ENCODE measurements at places on chromosomes 16 and 17. TPM values are rescaled to one million over a fixed set of nuclear protein-coding genes. Genes with fewer than 3 reads are reported as not detected.

Gene OTOP2
- not detected for total RNA-seq

GRCh38 chr17:78421534-78422266 lies 43.3 kb downstream of the PGS1 start:
- H3K36me3 ChIP-seq, result peaks cover 7% of the 10 kb centered on the region
- no peak overlapping the region for H3K27ac ChIP-seq
- H3K27me3 ChIP-seq, result no peaks in the 10 kb centered on the region

GRCh38 chr17:13765701-13766100 lies 164.0 kb upstream of the HS3ST3A1 start:
- no peaks in the 10 kb centered on the region for H3K4me1 ChIP-seq
- no peak overlapping the region for H3K4me3 ChIP-seq
- H3K27me3 ChIP-seq, result no peaks in the 10 kb centered on the region
- H3K27ac ChIP-seq, result no peak overlapping the region
- peak; percentile 39 for DNase-seq

GRCh38 chr16:66952430-66953110 lies 8.5 kb upstream of the CES3 start:
- no peaks in the 10 kb centered on the region for H3K36me3 ChIP-seq
- peaks cover 8% of the 10 kb centered on the region for H3K4me1 ChIP-seq
- H3K4me3 ChIP-seq, result no peak overlapping the region
- H3K27ac ChIP-seq, result no peak overlapping the region
- no peak for DNase-seq

- no peak overlapping the region for H3K27ac ChIP-seq
- no peaks in the 10 kb centered on the region for H3K4me1 ChIP-seq
- no peak for DNase-seq
- no peak overlapping the region for H3K4me3 ChIP-seq
- no peaks in the 10 kb centered on the region for H3K36me3 ChIP-seq
Measured at GRCh38 chr16:75477680-75478473, 13.4 kb upstream of the TMEM170A start.

DNA sequence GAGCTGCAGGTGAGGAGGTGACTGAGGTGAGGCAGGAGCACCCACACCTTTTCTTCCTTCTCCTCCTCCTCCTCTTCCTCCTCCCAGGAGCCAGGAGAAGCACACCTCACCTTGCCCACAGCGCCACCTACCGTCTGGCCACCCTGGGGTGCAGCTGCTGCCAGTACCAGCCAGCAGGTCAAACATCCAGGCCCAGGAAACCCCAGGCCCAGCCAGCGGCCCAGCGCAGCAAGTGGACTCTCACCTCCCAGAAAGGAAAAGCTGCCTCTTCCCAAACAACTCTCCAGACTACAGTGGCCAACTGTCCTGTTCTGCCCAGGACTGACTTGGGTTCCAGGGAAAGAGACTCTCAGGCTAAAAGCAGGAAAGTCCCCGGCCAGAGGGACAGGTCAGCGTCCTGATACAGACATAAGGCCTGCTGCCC lies 22.7 kb downstream of the PEMT start:
- H3K4me3 ChIP-seq, result no peak overlapping the region
- H3K36me3 ChIP-seq, result no peaks in the 10 kb centered on the region
- no peak overlapping the region for H3K27ac ChIP-seq

DNA sequence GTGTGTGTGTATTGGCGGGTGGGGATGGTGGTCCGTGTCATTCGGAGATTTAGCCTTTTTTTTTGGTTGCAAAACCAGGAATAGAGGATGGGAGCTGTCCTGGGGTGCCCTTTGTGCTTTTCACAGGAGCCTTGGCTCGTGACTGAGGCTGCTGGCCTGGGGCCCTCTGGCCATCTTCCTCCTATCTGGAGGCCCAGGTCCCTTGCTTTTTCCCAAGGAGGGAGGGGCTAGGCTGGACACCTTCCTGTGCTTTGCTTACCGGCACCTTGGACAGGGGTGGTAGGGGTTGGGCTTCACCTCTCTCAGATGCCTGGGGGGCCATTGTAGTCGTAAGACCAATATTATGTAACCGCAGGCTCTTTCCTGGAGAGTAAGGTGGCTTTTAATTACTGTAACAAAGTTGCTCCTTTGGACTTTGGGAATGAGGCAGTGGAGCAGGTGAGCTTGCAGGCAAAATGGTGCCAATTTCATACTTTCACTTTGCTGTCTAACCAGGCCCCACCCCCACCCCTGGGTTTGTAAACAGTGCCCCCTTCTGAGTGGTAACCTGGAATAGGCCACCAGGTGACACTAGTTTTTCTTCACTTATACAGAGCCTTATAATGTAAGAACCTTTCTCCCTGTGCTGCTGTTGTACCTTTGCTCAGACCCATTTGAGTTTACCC lies 1.2 kb downstream of the DYNLL2 start:
- H3K27me3 ChIP-seq, result no peaks in the 10 kb centered on the region
- no peak for DNase-seq
- H3K27ac ChIP-seq, result peak overlapping the region; percentile 68
- H3K4me3 ChIP-seq, result peak overlapping the region; percentile 89

GRCh38 chr16:31177136-31177535 lies 2.8 kb upstream of the FUS start:
- peaks cover 5% of the 10 kb centered on the region for H3K36me3 ChIP-seq
- peak; percentile 86 for DNase-seq
- H3K4me3 ChIP-seq, result no peak overlapping the region
- no peak overlapping the region for H3K27ac ChIP-seq

DNA sequence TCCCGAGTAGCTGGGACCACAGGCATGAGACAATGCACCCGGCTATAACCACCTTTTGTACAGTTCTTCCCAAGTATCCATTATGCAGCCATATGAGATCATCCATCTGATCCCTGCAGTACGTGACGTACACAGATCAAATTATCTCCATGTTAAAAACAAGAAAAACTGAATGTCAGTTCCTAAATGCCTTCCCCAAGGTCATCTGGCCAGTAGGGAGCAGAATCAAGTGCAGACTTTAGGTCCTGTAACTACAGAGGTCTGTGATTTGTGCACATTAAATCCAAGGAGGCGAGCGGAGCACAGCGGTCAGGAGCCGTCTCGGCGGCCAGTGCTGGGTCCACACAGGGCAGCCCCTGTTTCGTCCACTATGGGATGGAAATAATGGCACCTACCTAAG lies 23.7 kb downstream of the ZCCHC14 start:
- H3K27ac ChIP-seq, result no peak overlapping the region
- no peak for DNase-seq
- H3K4me3 ChIP-seq, result no peak overlapping the region
- H3K4me1 ChIP-seq, result peaks cover 21% of the 10 kb centered on the region
- H3K36me3 ChIP-seq, result no peaks in the 10 kb centered on the region

DNA sequence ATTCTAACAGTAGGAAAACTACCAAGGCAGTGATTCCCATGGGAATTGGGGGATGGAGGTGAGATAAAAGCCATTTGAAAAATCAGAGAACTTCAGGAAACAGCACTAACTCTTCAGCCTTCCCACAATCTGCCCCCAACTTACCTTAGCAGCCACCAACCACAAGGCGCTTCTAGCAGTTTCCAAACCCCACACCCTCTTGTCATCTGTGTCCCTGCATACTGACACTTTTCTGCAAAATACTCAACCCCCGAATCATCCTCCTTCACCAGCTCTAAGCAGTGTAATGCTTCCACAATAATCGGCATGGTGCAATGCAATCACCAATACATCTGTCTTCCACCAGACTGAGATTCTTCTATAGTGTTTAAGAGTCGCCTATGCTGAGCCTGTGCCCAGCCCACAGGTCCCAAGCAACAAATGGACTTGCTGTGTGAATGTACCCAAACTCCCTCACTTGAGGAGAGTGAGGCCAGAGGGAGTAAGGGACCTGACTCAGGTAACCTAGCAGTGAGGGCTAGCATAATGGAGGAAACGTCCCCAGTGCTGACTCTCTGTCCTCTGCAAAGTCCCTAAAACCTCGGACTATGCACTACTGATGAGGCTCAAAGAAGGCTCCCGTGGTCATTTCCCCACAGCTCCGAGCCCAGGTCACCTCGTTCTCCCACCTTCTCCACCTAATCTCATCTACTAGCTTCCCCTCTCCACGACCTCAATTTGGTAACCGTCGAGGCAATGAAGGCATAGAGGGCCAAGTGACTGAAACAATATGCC lies 943 bp downstream of the DYNC1LI2 start:
- H3K27ac ChIP-seq, result peak overlapping the region; percentile 96
- peak overlapping the region; percentile 100 for H3K4me3 ChIP-seq
- H3K4me1 ChIP-seq, result peaks cover 13% of the 10 kb centered on the region
- no peaks in the 10 kb centered on the region for H3K27me3 ChIP-seq
- peaks cover 21% of the 10 kb centered on the region for H3K36me3 ChIP-seq

Gene EEF2K
- total RNA-seq, result 20.9 TPM

DNA sequence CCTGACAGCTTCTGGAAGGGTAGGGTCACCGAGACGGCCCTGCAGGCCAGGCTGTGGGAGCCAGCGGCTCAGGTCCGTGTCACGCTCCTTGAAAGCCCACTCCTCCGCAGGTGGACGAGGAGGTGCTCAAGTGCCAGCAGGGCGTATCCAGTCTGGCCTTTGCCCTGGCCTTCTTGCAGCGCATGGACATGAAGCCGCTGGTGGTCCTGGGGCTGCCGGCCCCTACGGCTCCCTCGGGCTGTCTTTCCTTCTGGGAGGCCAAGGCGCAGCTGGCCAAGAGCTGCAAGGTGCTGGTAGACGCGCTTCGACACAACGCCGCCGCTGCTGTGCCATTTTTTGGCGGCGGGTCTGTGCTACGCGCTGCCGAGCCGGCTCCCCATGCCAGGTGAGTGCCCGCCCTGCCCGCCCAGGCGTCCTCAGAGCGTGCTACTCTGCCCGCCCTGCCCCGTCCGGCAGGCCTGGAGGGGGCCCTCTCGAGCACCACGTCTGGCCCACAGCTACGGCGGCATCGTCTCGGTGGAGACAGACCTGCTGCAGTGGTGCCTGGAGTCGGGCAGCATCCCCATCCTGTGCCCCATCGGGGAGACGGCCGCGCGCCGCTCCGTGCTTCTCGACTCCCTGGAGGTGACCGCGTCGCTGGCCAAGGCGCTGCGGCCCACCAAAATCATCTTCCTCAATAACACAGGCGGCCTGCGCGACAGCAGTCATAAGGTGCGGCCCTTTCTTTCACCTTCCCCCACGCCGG lies 1.3 kb downstream of the NAGS start:
- peaks cover 34% of the 10 kb centered on the region for H3K4me1 ChIP-seq
- H3K27me3 ChIP-seq, result peaks cover 19% of the 10 kb centered on the region
- H3K4me3 ChIP-seq, result peak overlapping the region; percentile 46
- no peak overlapping the region for H3K27ac ChIP-seq
- no peak for DNase-seq
- no peaks in the 10 kb centered on the region for H3K36me3 ChIP-seq

Gene ADAD2
- total RNA-seq, result not detected

DNA sequence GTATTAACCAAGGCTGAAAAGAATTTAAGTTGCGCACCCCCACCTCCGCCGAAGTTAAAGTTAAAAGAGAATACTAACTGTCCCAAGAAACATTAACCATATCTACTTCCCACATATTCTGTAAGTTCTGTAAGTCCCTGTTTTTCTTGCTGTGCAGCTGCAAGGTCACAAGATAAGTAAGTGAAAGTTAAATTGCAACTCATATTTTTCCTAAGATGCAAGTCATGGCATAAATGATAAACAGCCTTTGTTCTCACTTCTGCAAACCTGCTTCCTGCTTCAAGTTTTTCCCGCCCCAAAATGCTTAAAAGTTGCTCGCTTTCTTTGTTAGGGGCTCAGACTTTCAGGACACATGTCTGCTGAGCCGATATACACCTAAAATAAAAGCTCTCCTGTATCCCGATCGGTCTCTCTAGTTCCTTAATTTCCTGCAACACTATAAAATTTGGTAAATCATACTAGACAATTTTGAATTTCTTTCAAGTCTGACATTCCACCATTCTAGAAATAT lies 32.6 kb upstream of the ABCA9 start:
- H3K4me1 ChIP-seq, result no peaks in the 10 kb centered on the region
- H3K27me3 ChIP-seq, result no peaks in the 10 kb centered on the region
- no peaks in the 10 kb centered on the region for H3K36me3 ChIP-seq
- H3K27ac ChIP-seq, result no peak overlapping the region

Measured in astrocyte (in vitro differentiated cells and primary cell).